ENCODE measurements at places on chromosomes 7 and 10. TPM values are rescaled to one million over a fixed set of nuclear protein-coding genes. Genes with fewer than 3 reads are reported as not detected.

KCNIP2 gene
- 3.6 TPM for polyA plus RNA-seq

ACSM6 gene
- not detected for polyA plus RNA-seq

NEUROD6 gene
- not detected for polyA plus RNA-seq

GRCh38 chr10:24287559-24288195, 78.7 kb downstream of the KIAA1217 start:
- no peak for DNase-seq

DNA sequence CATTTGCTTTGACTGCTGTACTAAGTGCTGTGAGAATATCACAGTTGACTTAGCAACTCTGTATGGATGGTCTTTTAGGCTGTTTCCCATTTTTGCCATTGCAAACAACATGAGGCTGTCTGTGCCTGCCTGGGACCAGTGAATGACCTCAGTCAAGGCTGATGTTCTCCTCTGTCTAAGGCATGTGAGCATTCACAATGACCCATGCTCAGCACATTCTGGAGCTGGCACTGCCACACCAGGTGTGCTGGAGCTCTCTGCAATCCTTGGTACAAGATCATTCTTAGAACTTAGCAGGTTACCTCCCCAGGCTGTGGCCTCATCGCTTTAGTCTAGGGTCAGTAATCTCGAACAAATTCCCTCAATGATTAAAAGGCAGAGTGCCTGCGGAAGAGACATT, 61.9 kb downstream of the SH3PXD2A start:
- no peak for DNase-seq

GRCh38 chr10:24205821-24206220, 3.1 kb upstream of the KIAA1217 start:
- DNase-seq = no peak

GRCh38 chr7:140453273-140453672, 26.0 kb downstream of the MKRN1 start:
- no peak for DNase-seq

GRCh38 chr7:155598810-155599210, 45.7 kb upstream of the RBM33 start:
- DNase-seq = peak; percentile 79

DNA sequence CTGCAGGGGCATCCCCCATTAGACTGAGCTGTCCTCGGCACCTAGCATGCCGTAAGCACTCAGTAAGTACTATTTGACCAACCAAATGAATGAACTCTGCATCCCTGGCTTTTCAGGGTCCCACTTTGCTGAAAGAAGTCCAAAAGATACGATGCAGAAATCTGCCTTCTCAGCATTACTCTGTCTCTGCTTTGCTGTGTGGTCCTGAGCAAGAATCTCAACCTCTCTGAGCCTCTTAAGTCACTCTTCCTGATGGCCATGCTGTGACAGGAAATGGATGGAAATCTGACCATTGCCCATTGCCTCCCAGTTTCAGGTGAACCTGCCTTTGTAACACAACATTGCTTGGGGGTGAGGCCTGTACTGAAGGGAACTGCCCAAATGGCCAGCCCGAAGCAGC, 48.0 kb downstream of the GPAM start:
- no peak for DNase-seq

- no peak for DNase-seq
These were observed 83.8 kb upstream of the TMEM168 start for GRCh38 chr7:112873831-112874553.

DNA sequence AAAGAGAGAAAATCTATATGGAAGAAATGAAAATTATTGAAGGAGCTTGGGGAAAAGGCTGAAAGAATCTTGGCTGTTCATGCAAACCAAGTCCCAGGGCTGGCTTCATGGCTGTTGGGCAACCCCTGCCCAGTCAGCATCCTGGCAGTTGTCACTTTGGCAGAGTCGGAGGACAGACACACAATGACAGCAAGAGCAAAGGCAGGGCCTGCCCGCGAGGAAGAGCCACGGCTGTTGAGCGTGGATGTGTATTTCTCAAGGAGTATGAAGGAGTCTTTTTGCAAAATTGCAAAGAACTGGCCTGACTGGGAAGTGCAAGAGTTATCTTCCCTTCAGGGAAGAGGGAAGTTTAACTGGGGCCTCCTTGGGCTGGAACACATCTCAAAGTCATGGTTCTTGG, 11.7 kb downstream of the PTPRE start:
- DNase-seq = no peak

Measured in ovary (tissue), 10 donors.